ENCODE measurements at places on chromosomes 2 and 18. TPM values are rescaled to one million over a fixed set of nuclear protein-coding genes. Genes with fewer than 3 reads are reported as not detected.
A peak's percentile ranks its signal among the peaks of the same experiment; 100 is the strongest.

DNA sequence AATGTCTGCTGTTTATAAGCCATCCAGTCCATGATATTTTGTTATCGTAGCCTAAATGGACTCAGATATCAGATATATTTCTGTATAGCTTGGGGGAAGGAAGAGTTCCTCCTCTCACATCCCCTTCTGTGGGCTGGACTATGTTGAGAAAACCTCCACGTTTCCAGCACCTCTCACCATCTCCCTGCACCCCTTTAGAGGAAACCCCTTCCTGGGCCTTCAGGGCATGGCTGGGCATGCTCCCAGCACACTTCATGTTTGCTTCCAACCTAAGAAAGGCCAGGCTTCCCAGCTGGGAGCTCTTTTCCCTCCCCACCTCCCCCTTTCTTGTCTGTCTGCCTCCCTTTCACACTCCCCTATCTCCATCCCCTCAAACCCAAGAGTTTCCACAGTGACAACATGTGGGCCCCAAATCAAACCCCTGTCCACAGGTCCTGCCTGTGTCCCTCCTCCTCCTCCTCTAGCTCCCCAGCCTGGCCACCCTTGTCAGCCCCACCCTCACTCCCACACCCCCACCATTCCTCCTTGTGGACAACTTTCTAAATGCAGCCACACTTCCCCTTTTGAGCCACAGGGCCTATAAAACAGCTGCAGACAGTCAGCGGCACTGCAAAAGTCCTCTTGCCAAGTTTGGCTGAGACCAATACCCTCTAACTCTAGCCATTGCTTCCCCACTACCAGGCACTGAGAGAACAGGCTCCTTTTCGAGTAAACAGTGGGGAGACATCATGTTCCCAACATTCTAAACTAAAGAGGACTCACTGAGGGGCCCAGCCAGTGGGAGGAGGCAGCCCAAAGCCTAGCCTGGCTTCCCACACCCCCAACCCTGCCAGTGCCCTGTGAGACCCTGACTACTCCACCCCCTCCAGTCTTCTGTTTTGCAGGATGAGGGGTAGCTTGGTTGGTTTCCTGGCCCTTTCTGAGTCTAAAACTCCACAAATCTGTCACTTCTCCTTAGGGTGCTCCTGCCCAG, 120.5 kb downstream of the ZFP36L2 start:
- no peak for DNase-seq
- no peaks in the 10 kb centered on the region for H3K27me3 ChIP-seq

GRCh38 chr18:58321986-58322385, 278.0 kb downstream of the NEDD4L start:
- H3K4me3 ChIP-seq: no peak overlapping the region
- H3K27me3 ChIP-seq: no peaks in the 10 kb centered on the region
- peaks cover 12% of the 10 kb centered on the region for H3K4me1 ChIP-seq
- DNase-seq: peak; percentile 61

- no peak for DNase-seq
- no peak overlapping the region for H3K4me3 ChIP-seq
- no peak overlapping the region for H3K27ac ChIP-seq
Observed at GRCh38 chr2:190524928-190525327, 9.6 kb downstream of the NEMP2 start.

GRCh38 chr2:164363646-164364045, 257.6 kb downstream of the GRB14 start:
- H3K27ac ChIP-seq: no peak overlapping the region
- no peak overlapping the region for H3K4me3 ChIP-seq
- no peaks in the 10 kb centered on the region for H3K4me1 ChIP-seq
- H3K36me3 ChIP-seq: no peaks in the 10 kb centered on the region

GRCh38 chr18:75247611-75248421, 37.2 kb downstream of the TSHZ1 start:
- H3K36me3 ChIP-seq: no peaks in the 10 kb centered on the region
- H3K4me3 ChIP-seq: peak overlapping the region; percentile 35
- 0 out of 2 replicates have a peak, but pooled peaks cover 4% of the 10 kb centered on the region for H3K4me1 ChIP-seq
- H3K27me3 ChIP-seq: no peaks in the 10 kb centered on the region
- DNase-seq: no peak

IL1R2 gene
- 3.8 TPM for total RNA-seq

LRRC30 gene
- total RNA-seq: not detected

CYBRD1 gene
- total RNA-seq: 132 TPM

SPATA3 gene
- not detected for total RNA-seq

- DNase-seq: no peak
- no peak overlapping the region for H3K4me3 ChIP-seq
- H3K36me3 ChIP-seq: no peaks in the 10 kb centered on the region
- H3K4me1 ChIP-seq: no peaks in the 10 kb centered on the region
- no peaks in the 10 kb centered on the region for H3K27me3 ChIP-seq
Observed at GRCh38 chr2:150571121-150571520, 83.7 kb upstream of the RND3 start.

STEAP3 gene
- total RNA-seq: 26.3 TPM
